CD4-positive, CD25-positive, alpha-beta regulatory T cell (primary cell): ENCODE measurements at places on chromosomes 16 and 17. TPM values are rescaled to one million over a fixed set of nuclear protein-coding genes. Genes with fewer than 3 reads are reported as not detected.

Gene KRTAP1-5
- not detected for total RNA-seq

Gene RUNDC3A
- total RNA-seq: 0.27 TPM

Gene ANKRD40CL
- total RNA-seq: not detected

Gene UBALD2
- 247 TPM for total RNA-seq

Gene NPW
- not detected for total RNA-seq

Gene SERPINF2
- 0.69 TPM for total RNA-seq

Gene SSTR5
- not detected for total RNA-seq

Gene GFAP
- not detected for total RNA-seq

Gene HP
- total RNA-seq: not detected

Gene STX8
- total RNA-seq: 83.7 TPM

DNA sequence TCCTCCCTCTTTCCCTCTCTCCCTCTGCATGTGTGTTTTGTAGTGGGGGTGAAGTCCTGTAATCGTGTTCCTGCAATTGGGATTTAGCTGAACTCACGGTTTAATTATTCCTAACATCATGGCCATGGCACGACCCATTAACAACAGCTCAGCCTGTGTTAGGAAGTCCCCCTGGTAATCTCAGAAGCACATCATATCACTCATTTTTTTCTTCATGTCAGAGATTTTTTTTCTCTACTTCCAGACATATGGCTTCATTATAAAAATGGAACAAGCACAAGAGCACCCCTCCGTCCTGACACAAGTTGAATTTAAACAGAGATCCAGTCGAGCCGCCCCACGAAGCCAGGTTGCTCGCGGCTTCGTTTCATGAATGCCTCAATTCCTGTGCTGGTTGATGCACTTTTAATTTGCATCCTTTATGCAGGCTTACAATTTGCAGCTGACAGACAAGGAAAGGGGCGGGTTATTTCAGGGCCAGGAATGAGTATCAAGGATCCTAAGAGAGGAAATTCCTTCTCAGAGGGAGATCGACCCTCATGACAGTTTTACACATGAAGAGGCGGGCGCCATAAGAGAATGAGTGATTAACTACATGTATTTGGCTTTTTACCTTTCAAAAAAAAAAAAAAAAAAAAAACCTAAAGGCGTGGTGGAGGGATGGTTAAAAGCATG, 192.9 kb downstream of the MAF start:
- no peak for DNase-seq

- peak; percentile 34 for DNase-seq
Observed at GRCh38 chr17:81513753-81514488, 1.3 kb upstream of the ACTG1 start.

DNA sequence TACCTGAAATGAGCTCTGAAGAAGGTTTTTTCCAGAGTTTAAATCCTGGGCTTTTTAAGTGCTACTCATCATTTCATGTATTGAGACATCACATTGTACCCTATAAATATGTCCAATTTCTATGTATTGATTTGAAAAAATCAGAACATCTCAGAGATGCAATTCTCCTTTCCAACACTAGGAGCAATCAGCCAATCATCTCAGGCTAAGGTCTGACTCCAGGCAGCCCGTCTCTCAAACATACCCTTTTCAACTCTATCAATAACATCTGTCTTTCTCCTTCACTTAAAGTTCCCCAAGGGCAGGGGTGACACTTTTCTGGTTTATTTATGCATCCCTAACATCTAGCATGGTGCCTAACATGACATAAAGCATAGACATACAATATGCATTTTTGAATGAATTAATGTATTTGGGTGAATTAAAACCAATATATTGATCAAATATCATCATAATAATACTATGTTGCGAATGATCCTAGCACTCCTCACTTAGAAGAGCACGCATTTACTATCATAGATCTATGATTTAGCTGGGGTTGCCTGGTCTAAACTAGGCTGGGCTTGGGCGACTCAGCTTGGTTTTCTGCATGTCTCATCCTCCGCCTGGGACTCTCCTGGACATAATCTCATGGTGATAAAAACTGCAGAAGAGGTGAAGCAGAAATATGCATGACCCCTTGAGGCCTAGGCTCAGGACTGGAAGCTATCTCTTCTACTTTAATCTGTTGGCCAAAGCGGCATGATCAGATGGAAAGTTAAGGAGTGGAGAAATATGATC, 5.2 kb upstream of the CDH11 start:
- no peak for DNase-seq

- DNase-seq: peak; percentile 86
Observed at GRCh38 chr16:84511180-84511800, 6.8 kb upstream of the MEAK7 start.

DNA sequence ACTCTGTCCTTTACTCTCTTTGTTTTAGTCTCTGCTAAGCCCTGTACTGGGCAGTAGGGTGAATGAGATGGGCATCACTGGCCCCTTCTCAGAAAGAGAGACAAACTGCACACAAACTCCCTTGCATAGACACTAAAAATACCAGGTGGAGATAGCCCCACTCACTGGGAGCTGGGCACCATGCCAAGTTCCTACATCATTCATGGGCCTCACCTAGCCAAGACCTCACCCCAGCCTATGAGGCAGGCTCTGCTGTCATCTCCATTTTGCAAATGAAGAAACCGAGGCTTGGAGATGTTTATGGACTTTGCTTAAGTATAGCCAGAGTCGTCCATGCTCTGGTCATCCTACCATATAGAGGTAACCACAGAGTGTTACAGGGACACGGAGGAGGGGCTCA, 499.8 kb upstream of the CDH11 start:
- DNase-seq: no peak

DNA sequence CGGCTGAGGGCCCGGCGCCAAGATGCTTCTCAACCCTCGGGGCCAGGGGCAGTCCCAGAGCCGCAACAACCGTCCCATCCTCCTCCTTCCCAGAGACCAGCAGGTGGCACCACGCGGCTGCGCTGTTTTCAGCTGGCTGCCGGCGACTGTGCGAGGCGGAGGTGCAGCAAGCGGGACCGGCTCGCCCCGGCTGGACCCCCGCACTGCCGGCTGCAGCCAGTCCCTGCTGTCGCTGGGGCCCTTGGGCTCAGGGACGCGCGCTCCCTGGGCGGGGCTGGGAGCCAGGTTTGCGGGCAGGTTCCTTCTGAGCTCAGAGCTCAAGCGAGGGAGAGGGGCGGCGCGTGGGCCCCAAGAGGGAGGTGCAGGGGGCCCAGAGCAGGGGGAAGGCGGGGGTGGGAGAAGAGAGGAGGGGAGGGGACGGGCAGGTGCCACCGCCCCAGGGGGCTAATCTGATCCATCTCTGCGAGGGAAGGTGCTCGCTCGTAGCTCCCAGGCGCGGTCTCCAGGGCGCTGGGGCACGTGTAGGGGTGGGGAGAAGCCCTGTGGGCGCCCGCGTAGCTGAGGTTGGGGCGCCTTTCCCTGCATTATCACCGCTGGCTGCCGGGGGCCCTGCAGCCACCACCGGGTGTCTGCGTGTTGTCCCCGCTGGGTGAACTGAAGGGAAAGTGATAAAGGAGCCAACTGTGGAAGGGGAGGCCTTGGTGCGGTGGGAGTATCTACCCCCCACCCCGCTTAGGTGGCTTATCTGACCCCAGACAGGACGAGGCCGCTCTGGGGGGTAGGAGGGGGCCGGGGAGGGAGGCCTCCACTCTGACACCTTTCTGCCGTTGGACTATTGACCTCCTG, 24.2 kb downstream of the STAT5A start:
- DNase-seq: peak; percentile 53

GRCh38 chr16:28182183-28182582, 29.6 kb downstream of the XPO6 start:
- peak; percentile 46 for DNase-seq

DNA sequence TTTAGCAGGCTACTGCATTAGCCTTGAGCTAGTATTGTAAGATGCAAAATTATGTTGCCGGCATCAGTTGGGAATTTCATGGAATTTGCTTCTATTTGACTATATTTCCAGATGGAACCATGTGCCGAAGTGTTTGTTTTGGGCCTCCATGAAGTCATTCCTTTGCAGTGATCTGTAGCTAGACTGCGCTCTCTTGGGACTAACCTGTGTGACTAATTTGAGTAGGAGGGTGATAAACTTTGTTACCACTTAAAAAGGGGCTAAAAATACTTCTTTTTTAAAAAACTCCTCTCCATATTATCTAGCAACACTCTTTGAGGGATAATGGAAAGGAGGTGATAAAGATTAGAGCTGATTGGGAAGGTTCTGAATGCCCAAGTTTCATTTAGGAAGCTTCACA, 166.8 kb upstream of the TBX2 start:
- no peak for DNase-seq

GRCh38 chr17:58913971-58914769, 158.5 kb downstream of the PPM1E start:
- no peak for DNase-seq

DNA sequence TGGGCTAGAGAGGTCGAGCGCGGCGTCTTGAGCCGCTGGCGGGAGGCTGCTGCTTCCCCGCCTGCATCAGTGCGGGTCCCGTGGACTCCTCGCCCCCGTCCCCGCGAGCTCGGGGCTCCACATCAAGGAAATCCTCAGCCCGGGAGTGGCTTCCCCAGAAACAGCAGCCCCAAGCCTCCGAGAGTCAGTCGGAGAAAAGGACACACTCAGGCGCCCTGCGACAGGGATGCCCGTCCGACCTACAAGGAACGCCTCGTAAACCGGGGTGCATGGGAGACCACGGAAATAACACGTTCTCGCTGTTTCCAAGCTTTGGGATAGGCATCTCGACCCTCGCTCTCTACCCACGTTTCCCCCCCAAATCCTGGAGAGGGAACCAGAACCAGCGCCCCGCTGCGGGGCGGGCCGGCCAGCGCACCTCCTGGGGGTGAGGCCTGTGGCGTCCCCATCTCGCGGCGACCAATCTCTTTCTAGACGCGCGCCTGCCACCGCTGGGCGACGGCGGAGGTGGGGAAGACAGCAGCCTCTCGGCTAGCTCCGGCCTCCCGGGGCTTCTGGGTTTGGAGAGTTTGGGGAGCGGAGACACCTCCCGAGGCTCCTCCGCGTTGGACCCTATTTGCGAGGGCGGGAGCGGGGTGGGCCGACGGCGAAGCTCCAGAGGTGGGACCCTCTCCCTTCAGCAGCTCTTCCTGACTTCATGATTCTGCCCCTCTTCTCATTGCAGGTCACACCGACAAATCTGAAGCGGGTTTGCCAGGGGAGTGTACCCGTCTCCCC, 759 bp upstream of the TP53I13 start:
- DNase-seq: peak; percentile 66

DNA sequence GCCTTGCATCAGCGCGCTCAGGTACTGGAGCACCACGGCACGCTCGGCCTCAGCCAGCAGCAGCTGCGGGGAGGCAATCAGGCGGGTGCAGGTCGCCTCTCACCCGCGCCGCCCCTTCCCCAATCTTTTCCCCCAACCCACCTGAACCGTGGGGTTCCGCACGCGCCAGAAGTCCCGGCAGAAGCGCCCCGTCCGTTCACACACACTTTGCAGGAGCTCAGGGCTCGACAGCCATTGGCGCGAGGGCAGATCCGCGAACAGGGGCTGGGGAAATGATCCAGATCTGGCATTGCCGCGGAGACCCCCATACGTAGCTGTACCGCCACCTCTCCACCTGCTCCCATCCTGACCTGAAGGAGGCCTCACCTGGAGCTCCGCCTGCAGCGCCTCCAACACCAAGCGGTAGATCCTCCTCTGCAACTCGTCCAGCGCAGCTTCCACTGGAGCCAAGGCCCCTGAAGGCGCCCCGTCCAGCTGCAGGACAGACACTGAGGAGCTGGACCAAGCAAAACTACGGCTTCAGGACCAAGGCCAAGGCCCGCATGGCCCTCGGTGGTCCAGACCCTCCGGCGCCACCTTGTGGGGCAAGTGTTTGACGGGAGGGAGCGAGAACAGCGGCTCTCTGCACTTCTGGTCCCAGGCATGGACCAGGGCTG, 1.4 kb upstream of the MATCAP1 start:
- DNase-seq: peak; percentile 74

- no peak for DNase-seq
Observed at GRCh38 chr16:50844840-50845239, 103.0 kb downstream of the CYLD start.

DNA sequence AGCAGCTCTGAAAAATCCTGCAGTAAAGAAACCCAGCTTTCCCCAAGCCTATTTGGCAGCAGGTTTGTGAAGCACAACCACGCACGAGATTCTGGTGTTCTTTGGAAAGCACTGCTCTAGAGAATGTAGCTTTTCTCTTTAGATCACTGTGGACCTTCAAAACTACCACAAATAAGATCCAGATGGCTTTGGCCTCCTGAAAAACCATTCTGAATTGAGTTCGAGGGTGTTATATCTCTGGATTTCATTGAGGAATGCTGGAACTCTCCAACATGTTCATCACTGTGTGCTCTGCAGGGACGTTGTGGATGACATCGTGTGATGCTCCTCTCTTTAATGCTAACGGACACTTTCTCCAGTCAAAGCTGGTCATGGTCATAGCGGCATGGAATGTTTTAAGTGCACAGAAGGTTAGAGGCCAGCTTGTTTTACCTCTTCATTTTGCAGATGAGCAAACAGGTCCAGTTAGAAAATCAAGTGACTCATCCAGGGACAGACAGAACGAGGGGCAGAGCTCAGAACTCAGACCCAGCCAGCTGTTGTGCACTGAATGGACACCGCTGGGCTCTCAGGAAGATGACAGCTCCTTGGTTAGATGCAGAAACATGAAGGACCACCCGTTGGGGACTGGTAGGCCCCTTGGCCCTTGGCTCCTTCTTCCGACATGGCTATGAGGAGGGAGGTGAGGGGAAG, 37.2 kb downstream of the CCDC42 start:
- no peak for DNase-seq

GRCh38 chr17:78919861-78920450, 5.2 kb downstream of the TIMP2 start:
- no peak for DNase-seq

- DNase-seq: no peak
Observed at GRCh38 chr16:4380119-4381063, 8.7 kb downstream of the VASN start.

DNA sequence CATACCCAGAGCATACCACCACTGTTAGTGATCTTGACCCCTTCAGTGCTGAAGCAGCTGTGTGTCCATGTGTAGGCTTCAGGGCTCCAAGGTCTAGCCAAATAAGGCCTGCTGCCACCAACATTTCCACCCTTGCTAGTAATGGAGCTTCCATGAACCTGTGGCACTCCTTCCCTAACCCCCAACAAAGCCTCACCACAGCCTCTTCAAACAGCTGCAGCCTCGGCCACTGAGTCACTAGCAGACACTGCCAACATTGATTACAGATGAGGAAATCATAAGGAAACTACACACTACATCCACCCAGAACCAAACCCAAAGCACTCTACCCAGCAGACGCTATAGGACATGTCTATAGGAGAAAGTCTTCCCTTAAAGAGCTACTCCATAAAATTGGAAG, 610.7 kb downstream of the KCNJ2 start:
- no peak for DNase-seq

- no peak for DNase-seq
Observed at GRCh38 chr17:71759422-71760060, 361.3 kb upstream of the SOX9 start.

- no peak for DNase-seq
Observed at GRCh38 chr17:11264183-11264871, 23.3 kb downstream of the SHISA6 start.

DNA sequence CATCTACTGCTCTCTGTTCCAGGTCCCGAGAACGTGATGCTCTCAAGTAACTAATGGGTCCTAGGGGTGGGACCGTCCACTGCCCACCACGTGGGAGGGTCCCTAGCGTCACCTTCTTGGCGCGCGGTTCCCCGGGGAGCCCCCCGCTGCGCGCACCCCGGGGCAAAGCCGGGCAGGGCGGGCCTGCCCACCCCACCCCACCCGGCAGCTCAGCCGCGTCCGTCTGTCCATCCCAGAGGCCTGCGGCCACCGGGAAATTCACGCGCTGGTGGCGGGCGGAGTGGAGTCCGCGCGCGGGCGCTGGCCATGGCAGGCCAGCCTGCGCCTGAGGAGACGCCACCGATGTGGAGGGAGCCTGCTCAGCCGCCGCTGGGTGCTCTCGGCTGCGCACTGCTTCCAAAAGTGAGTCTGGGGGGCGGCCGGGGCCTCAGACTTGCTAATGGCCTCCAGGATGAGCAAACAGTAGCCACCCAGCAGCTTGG, 494 bp downstream of the PRSS41 start:
- no peak for DNase-seq
